NCI-H1092 (cell line): ENCODE measurements at places on chromosomes 11 and 22.
A peak's percentile ranks its signal among the peaks of the same experiment; 100 is the strongest.

- DNase-seq = no peak
These were observed 56.1 kb downstream of the APIP start for GRCh38 chr11:34860034-34860433.

- DNase-seq = no peak
These were observed 11.3 kb downstream of the PCSK7 start for GRCh38 chr11:117220568-117220967.

DNA sequence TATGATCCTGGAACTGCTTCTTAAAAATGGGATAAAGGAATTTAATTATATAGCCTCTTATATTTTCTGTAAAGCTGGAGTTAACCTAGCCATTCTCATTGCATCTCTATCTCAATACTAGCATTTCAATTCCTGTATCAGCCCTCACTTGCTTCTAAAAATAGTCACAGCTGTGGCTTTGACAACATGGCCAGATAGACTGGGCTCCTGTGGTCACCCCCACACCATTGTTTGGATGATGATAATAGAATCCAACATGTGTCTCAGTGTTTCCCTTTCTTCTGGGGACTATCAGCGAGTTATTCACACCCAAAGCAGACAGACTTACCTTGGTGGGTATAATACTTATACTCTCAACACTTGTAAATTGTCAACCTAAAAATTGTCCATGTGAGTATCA, 6.9 kb downstream of the VWA5A start:
- DNase-seq = no peak

DNA sequence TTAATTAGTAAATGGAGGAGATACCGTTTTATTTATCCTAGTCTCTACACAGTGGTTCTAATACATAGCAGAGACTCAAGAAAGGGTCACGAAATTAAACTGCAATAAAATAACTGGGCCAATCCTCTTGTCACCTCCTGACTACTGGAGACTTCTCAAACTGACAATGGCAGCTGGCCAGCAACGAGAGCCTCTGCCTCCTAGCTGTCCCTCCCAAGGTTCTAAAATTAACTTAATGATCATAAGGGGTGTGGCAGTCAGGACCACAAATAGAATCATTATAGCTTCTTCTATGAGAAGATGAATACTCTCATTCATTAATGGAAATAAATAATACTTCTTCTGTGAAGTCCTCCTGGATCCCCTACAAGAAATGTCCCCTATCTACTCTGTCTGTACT, 63.8 kb upstream of the APOA1 start:
- DNase-seq = no peak

GRCh38 chr11:10308201-10308954, 3.5 kb downstream of the ADM start:
- DNase-seq = no peak

GRCh38 chr11:67312187-67313021, 9.1 kb downstream of the SSH3 start:
- DNase-seq = no peak

DNA sequence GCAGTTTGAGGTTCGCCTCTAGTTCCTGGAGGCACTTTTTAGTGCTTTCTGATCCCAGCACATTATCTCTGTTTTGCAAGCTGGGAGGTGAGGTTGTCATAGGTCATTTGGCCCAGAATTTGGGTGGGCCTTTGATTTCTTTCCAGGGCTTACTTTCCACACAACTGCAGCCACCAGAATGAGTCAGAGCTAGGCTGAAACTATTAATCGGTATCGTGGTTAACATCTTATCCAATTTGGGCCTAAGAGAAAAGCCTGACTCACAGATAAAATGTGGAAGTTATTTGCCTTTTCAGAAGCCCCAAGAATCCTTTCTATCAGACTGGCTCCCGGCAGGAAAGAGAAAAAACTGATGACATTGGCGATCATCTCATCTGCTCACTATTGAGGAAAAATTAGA, 166.4 kb downstream of the KIRREL3 start:
- DNase-seq = no peak

- no peak for DNase-seq
These were observed 182.9 kb upstream of the CTSC start for GRCh38 chr11:88520391-88520790.

DNA sequence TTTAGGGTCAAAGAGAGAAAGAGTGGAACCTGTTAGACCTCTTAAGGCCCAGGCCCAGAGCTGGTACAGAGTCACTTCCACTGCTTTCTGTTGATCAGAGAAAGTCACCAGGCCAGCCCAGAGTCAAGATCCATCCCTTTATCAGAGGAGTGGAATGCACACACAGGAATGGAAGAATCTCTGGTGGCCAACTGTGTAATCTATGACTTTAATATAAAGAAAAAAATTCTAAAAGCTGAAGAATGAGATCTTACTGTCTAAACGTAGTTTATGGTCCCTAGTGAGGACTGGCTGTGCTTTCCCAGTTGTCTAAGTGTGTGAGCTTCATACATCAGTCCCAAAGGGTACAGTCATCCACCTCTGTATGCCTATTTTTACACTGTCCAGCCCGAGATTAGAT, 51.0 kb downstream of the PPFIBP2 start:
- no peak for DNase-seq

- DNase-seq = peak; percentile 17
These were observed 171.8 kb downstream of the SOX6 start for GRCh38 chr11:16184588-16184987.

- no peak for DNase-seq
These were observed 139.6 kb upstream of the LMO1 start for GRCh38 chr11:8403310-8403709.

DNA sequence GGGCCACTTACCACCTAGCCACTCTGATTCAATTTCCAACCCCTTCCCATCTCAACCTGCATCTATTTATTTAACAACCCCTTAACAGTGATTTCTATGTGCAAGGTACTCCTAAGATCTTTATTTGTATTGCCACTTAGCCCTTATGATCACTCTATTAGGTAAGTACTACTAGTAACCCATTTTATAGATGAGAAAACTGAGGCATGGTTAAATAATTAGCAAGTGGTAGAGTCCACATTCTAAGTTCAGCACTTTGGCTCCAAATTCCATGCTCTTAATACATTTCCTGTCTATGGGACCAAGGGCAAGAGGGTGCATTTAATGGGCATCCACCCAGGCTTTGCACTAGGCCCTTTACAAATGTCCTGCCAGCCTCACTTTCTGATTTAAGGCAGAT, 38.1 kb upstream of the CSNK2A3 start:
- no peak for DNase-seq

DNA sequence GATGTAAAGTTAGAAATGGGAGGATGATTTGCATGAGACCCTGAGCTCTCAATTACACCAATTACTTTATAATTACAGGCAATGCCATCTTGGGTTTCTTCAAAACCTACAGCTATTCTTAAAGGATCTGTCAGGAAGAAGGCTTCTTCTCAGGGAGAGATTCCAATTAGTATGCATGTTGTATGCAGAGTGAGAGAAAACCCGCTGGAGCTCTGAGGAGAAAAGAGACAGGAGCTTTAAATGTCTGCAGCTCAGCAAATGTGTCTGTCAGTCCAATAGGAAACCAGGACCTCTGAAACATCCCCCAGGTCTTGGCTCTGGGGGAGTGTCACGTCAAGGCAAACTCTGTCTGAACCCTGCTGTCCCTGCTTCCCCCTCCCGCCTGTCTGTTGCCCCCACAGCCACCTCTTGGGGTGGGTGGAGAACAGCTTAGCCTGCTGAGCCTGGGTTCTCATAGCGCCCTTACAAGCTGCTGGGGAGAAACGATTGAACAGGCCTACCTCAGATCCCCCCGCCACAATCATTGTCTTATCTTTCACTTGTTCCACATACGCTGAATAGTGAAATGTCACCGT, 140.2 kb downstream of the SPATA19 start:
- no peak for DNase-seq

DNA sequence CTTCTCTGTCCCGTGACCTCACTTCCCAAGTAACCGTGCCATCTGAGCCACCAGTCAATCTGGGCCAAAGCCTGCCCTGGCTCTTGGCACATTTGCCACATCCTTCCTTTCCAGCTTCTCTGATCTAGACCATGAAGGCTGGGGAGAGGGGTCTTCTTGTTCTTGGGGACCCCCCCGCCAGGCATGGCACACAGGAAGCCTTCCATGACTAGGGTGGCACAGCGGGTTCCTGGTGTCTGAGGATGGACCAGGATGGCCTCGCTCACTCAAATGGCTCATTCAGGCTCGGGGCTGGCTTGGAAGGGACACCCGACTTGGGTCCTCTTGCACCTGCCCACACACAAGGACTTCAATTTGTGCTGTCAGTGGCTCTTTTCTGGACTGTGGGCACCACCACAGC, 121.3 kb downstream of the BCR start:
- DNase-seq = no peak

DNA sequence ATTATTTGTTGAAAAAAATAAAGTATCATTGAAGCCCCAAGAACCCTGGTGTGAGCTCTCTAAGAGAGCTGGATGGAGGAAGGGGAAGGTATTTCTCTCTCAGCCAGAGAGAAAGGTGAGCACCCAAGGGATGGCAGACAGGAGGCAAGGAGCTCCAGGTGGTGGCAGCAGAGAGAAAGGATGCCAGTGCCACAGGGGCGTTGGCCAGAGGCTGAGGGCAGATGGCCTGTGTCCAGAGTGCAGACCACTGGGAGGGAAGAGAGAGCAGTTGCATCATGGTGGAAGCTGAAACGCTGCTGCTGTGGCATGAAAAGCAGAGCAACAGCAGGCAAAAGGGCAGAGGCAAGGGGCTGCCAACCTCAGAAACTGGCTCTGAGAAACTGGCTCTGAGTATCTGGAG, 8.5 kb downstream of the SPON1 start:
- DNase-seq = peak; percentile 15

DNA sequence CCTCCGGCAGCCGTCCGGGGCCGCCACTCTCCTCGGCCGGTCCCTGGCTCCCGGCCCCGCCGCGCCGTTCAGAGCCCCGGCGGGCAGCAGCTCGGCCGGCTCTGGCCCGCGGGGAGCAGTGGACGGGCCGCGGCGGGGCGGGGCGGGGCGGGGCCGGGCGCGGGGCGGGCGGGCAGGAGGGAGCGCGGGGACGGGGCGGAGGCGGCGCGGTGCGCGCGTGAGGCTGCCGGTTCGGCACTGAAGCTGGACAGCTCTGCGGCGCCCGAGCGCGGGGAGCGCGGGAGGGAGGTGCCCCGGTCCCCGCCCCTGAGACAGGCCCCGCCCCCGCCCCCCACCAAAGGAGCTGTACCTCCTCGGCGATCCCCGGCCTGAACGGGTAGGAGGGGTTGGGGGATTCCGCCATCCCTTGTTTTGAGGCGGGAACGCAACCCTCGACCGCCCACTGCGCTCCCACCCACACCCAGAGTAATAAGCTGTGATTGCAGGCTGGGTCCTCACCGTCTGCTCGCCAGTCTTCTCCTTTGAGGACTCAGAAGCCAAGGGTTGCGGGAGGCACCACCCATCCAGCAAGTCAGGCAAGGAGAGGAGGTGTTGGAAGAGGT, at the start of gene DRD2:
Gene DRD2, minus strand, starts transcription at position 239 of the 602 bp plus-strand sequence. CDS start 50,747 bp downstream, outside the sequence.
- no peak for DNase-seq

- no peak for DNase-seq
These were observed 4.9 kb upstream of the CELSR1 start for GRCh38 chr22:46542011-46542985.

DNA sequence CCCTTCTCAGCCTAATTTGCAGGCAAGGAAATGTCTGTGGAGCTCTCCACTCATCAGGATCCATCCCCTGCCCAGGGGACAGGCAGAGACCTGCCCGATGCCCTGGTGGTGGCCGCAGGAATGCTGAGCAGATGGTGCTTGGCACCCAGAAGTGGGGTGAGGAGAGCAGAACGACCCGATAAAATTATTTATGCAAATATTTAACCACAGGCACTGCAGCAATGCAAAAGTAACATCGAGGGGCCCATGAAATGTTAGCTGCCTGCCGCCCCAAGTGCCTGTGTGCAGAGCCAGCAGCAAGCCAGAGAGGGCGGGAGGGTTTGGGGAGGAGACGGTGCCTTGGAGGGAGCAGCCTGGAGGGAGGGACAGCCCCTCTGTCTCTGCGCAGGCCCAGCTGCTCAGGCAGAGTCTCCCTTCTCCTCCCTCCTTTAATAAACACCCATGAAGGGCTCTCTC, 205.5 kb downstream of the CTTN start:
- DNase-seq = no peak

GRCh38 chr11:3613998-3614741, 27.6 kb downstream of the ART5 start:
- DNase-seq = no peak

DNA sequence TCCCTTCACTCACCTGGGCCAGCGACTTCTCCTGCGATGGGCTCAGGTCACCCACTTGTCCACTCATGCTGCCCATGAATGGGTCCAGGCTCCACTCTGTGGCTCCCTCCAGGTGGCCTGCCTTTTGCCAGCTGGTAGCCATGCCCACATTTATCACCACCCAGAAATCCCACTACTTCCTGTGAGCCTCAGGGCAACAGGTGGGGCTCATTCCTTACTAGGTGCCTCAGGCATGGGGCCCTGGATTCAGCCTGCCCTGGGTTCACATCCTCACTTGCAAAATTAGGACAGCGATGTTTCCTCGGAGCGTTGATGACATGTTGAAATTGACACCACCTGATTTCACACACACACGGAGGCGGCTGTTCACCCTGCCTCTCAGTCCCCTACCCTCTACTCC, at the start of gene SEC14L6:
Gene SEC14L6, minus strand, starts transcription at position 126 of the 400 bp plus-strand sequence. Its CDS starts 59 bp downstream, at position 67.
- DNase-seq = no peak

DNA sequence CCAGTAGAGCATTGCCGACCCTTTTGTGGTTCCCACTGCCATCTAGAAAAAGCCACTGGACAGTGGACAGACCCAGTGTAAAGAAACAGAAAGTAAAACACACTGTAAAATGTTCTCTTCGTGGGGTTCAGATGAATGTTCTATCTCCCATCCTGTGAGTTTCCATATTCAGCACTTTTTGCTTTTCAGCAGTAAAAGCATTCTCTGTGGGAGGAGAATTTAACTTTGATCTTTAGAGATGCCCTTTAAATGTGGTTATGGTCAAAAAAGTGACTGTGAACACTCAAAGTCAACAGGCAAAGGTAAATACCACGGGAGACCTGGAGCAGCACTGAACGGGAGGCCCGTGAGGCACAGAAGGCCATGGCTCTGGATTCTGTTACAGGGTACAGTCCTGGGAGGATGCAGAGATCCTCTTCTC, 53.9 kb downstream of the FLI1 start:
- DNase-seq = no peak

DNA sequence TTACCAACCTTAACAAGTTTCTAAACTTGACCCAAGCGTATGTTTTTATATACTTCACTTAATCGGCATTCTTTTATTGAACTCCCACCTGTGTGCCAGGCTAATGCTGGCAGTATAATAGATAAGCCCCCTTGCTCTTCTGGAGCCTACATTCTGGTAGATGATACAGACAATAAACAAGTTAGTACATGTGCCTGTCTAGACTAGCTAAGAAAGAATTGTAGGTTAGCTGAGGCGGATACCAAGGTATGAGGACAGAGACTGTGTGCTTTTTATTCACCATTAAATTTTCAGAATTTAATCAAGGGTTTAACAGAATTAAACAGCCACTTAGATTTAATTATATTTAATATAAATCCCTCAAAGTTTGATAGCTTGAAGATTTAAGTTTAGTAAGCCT, 45.7 kb downstream of the TTC17 start:
- no peak for DNase-seq

GRCh38 chr11:87454241-87454640, 416.5 kb downstream of the TMEM135 start:
- no peak for DNase-seq
